ENCODE measurements at places on chromosomes 3 and 15.

- no peak for DNase-seq
Measured at GRCh38 chr3:120555657-120556509, 40.3 kb upstream of the NDUFB4 start.

DNA sequence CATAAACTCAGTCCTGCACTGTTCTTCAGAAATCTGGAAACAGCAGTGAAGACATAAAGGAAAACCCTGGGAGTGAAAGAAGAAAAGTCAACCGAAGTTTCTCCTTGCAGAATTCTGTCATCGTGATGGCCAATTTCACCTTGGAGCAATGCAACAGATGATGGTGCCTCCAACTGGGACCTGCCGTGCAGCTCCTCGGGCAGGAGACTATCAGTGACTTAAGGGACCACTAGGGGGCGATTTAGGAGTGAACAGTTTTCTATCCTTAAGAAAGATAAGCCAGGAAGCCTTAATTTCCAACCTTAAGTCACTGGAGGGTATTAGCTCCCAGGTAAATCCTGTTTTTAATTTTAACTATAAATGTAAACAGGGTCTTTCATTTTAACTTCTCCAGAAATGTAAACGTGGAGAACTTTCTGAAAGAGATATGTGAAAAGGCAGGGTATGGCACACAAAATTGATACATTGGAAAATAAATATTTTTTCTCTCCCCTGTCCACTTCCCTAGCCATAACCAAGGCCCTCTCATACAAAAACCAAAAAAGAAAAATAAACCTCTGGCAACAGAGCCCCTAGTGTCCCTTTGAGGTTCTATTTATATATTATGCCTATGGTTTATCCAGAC is 116.3 kb downstream of the PDZRN3 start:
- DNase-seq, result no peak

- no peak for DNase-seq
Measured at GRCh38 chr15:57334257-57334656, 42.0 kb upstream of the CGNL1 start.

GRCh38 chr15:100987143-100987542 is 68.0 kb downstream of the LRRK1 start:
- DNase-seq, result no peak

- no peak for DNase-seq
Measured at GRCh38 chr3:132034486-132035464, at the start of gene CPNE4. Gene CPNE4, minus strand, starts transcription at chr3:132035014.

DNA sequence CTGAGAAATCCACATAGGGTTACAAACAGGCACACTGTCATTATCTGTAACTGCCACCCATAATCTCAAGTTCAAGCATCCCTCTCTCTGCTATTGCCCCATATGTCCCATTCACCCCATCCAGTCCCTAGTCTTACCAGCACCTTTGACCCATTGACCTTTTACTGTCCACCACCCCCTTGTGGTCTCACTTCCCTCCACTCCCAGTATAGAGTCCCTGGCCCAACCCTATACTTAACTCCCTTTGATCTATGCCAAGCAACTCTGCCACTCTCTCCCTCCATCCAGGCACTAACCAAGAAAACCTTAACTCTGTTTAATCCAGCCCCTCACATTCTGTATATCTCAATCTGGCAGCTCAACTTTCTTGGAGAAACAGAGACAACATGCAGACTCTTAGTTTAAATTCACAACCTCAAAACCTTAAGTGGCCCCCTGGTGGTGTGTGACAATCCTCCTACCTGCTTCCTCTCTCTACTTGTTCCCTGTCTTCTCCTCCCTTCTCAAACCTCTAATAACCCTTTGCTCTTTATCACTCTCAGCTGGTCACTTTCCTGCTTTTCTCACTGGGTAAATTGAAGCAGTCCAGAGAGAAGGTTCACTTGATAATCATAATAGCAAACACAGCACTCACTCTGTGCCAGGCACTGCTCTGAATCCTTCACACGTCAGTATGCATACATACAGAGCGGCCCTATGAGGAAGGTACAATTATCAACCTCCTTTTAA is 162.7 kb downstream of the STT3B start:
- DNase-seq, result no peak

DNA sequence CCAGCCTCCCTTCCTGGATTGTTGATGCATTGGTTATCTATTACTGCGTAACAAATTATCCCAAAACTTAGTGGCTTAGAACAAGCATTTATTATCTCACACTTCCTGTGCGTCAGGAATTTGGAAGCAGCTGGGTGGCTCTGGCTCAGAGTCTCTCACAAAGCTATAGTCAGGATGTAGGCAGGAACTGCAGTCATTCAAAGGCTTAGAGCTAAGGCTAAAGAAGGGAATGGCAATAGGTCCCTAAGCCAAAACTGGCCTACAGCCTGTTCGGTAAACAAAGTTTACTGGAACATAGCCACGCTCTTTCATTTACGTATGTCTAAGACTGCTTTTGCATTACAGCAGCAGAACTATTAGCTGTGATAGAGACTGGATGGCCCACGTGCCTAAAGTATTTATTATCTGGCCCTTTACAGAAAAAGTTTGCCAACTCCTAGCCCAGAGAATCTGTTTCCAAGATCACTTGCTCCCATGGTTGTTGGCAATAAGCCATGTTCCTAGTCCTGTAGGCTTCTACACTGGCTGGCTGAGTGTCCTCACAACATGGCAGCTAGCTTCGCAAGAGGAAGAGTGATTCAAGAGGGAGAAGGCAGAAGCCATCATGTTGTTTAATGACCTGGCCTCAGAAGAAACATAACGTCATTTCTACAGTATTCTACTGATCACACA is 132.4 kb downstream of the SNRK start:
- no peak for DNase-seq

DNA sequence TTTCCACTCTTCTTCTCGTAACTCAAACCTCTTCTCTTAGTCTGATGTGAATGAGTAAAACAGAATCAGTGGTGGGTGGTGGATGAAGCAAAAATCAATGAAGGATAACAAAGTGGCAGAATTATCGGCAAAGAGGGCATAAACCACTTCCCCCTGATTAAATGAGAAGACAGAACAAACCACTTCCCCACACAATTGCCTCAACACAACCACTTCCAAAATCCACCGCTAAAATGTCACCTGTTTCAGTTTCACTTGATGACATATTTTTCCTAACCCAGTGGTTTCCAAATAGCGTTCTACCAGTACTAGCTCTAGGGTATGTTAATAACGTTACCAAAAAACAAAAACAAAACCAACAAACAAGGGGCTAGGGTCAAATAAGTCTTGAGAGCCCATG is 478.7 kb upstream of the WNT5A start:
- no peak for DNase-seq

DNA sequence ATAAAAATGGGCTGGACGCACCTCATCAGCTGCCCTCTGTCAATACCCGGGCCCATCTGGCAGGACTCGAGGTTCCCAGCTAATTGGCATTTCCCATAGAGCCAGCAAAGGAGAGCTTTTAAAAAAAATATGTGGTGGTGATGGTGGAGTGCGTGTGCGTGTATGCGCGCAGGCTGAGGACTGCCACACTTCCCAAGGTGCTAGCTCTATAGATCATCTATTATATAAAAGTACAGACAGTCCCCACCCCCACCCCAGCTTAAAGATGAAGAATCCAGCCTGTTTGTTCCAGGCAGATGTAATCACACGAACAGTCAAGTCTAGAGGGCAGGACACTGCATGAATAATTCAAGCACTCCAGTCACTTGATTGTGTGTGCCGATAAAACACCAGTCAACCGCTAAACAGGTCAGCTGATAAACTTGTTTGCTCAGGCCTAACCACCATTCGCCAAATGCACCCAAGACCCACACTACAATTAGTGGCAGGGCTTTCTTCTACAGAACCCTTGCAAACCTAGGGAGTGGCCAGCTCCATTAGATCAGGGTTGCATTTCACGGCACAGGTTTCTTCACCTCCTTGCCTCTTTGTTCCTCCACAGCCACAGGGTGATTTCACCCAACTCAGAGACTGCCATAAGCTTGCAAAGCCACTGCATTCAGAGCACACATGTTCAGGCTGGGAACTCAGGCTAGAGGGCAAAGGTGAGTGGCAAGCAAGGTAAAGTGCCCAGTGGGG is 5.8 kb downstream of the TLE3 start:
- DNase-seq, result no peak

- DNase-seq, result no peak
Measured at GRCh38 chr3:194095464-194095863, 40.5 kb upstream of the HES1 start.

GRCh38 chr15:59545573-59545972 is 66.0 kb upstream of the GCNT3 start:
- no peak for DNase-seq

DNA sequence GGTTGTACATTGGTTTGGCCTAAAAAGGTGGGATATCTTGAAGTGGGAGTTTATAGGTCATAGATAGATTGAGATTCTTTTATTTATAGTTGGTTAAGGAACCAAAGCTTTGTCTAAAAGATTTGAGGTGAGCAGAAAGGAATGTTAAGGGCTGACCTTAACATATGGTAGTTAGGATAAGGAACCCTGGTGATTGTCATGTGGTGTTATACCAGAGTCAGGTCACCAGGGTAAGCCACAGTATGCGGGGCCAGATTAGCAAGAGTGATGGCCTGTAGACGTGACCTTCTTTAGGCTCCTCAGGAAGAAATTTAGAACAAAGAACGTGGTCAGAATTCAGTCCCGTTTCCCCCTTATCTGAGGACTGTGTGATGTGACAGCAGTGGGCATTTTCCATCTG is 249.2 kb downstream of the GABRG3 start:
- no peak for DNase-seq

GRCh38 chr3:194320100-194320499 is 31.0 kb downstream of the CPN2 start:
- DNase-seq, result no peak

DNA sequence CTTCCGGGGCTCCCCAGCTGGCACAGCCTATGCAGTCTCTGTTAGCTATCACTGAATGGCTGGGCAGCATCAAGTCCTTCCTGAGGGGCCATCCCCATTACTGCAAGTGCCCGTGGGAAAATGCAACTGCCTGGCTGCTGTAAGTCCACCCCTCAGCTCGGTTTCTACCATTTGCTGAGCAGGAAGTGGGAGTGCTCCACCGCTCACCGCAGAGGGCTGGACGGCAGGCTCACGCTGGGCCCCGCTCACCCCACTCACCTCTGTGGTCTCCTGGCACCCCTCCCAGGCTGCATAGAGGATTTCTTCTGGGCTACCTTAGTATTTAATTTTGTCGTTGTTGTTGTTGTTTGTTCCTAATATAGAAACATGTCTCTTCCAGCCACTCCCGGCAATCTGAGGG is 270.2 kb downstream of the PLCL2 start:
- DNase-seq, result no peak

DNA sequence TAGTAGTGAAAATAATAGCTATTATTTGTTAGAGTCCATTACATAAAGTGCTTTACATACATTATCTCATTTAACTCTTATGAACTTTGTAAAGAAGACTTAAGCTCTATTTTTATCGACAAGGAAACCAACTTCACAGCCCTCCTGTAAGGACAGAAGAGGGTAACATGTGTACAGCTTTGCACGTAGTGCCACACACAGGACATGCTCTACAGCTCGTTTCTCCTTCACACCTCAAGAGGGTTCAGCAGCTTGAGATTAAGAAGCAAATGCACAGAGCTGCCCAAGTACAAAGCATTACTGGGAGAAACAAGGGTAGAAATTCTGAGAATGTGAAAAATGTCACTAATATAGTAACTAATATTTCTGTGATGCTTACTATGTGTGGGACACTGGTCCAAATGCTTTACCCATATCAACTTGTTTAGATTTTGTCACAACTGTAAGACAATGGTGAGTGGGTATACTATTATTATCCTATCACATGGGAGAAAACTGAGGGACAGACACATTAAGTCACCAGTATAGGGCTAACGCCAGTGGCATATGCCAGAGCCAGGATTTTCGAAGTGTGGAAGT is 327.8 kb downstream of the CTNNB1 start:
- DNase-seq, result no peak

DNA sequence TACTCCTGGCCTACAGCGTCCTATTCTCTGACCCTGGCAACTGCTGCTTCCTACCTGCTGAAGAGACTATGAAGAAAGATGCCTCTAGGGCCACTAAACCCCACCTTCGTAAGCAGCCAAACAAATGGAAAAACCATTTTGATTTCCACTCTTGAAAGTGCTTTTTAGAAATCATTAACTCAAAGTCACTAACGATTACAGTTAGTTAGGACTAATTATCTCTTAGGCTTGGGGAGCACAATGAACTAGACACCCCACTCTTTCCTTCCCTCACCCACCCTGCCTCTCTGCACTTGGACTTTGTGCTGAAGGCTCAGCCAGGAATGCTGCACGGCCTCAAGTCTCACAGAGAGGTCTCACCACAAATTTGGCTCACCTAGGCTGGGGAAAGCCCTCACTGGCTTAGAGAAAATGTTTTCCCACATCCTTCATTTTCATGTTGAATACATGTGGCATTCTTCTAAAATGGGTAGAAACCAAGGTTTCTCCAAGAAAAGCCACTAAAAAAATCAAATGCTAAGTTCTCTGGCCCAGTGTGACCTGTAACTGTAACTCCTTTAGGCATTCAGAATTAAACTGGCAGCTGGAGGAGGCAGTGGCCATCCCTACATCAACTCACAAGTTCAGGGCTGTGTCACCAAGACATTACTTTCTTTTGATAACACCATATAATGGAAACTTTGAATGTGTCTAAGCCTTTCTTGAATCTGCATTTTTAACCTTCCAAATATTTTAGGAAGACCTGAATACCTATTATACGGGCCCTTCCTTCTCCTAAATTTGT is 47.1 kb downstream of the NPTN start:
- DNase-seq, result no peak

DNA sequence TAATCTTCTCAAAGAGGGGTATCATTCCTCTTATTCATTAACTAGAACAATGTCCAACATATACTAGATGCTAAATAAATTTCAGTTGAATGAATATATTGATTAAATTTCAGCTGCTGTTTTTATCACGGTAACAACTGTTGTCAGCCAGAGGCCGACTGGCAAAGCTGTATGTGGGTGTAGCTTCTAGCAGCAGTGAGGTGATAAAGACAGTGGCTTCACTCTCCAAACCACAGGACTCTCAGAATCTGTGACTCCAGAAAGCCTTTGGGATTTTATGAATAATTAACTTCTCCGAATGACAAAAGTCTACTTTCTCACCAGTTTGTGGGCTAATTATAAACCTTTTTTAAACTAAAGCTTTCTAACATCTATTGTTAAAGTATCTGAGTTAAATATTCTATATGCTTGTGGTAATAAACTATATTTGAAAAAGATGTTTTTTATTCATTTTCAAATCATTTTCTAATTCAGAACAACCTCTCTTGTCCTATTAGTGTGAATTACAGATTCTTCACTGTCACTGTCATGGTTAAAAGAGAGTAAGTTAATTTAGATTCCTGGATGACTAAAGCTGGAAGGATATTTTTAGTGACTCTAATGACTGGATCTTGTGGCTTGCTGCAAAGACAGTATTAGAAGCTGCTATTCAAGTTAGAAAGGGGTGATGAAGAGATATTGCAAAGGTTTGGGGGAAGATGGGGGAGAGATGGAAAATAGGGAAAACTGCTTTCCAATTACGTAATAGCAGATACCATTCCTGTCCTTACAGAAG is 796.4 kb upstream of the ARPP21 start:
- DNase-seq, result no peak

DNA sequence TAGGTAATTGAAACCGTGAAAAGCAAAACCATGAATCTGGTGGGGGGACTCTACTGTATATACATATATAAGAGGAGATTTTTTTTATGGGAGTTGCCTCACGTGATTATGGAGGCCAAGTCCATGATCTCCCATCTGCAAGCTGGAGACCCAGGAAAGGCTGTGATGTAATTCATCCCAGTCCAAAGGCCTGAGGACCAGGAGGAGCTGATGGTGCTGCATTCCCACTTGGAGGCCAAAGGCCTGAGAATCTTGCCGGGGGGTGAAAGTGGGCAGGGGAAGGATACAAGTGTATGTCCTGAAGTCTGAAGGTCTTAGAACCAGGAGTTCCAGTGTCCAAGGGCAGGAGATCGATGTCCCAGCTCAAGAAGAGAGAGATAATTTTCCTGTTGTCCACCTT is 37.1 kb upstream of the CEMIP start:
- no peak for DNase-seq
